ENCODE measurements at places on chromosomes 13 and 19. TPM values are rescaled to one million over a fixed set of nuclear protein-coding genes. Genes with fewer than 3 reads are reported as not detected.

- no peak for DNase-seq
Measured at GRCh38 chr13:29137016-29137415, 316.9 kb downstream of the MTUS2 start.

- DNase-seq = no peak
Measured at GRCh38 chr19:3740431-3740830, 21.1 kb downstream of the APBA3 start.

GRCh38 chr13:60663788-60664187 is 266.8 kb downstream of the TDRD3 start:
- no peak for DNase-seq

- DNase-seq = no peak
Measured at GRCh38 chr19:38744874-38745273, 600 bp upstream of the CAPN12 start.

DNA sequence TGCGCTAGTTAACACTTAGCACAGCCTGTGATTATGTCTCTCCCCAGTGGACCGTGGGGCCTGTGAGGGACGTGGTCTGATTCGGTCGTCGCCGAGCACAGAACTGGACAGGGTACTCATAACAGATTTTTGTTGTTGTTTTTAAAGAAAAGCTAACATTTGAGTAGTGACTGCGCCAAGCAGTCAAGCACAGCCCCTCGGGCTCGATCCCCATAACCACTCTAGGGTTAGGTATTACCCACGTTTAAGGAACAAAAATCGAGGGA is 805 bp upstream of the PTOV1 start:
- DNase-seq = no peak

- DNase-seq = no peak
Measured at GRCh38 chr13:33362986-33363727, 77.6 kb upstream of the STARD13 start.

DNA sequence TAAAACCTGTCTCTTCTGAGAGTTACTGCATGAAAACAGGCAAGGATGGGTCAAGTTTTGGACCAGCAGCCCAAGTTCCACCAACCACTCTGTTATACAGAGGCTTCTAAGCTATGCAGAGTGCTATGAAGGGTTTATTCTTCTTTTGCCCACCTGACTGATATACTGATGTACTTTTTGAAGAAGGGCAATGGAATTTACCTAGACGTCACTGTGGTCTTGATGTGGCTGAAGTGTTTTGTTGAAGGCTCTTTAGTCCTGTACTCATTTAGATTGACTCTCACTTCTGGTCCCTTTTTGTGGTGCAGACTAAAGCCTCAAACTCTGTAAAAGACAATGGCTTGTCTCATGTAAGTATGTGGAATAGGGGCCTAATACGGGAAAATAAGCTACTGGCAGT is 92.0 kb downstream of the DGKH start:
- DNase-seq = no peak

GRCh38 chr19:14055396-14055795 is 6.5 kb downstream of the PALM3 start:
- DNase-seq = no peak

- DNase-seq = no peak
Measured at GRCh38 chr13:110397436-110398115, 90.5 kb downstream of the COL4A2 start.

GRCh38 chr13:95355494-95355893 is 54.2 kb upstream of the ABCC4 start:
- no peak for DNase-seq

- DNase-seq = no peak
Measured at GRCh38 chr19:16024266-16025107, 51.8 kb upstream of the TPM4 start.

DNA sequence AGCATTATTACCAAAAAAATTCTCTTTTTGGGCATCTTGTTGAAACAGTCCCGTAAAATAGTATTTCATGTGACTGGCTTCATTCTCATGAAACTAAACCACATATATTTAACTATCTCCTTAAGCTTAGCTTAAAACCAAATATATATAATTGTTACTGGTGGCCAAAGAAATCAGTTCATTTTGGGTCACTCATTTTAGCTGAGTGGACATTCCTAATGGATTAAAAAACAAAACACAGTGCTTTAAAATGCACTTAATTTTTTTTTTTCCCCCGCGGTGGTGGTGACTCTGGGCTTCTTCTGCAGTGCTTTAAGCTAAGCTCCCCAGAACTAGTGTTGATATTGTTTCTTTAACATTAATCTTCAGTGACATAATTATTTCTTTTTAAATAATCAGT is 540.1 kb downstream of the GPC6 start:
- no peak for DNase-seq

- peak; percentile 57 for DNase-seq
Measured at GRCh38 chr19:17327654-17328516, 6.8 kb downstream of the ANO8 start.

- no peak for DNase-seq
Measured at GRCh38 chr19:43489310-43489709, 15.2 kb downstream of the PHLDB3 start.

DNA sequence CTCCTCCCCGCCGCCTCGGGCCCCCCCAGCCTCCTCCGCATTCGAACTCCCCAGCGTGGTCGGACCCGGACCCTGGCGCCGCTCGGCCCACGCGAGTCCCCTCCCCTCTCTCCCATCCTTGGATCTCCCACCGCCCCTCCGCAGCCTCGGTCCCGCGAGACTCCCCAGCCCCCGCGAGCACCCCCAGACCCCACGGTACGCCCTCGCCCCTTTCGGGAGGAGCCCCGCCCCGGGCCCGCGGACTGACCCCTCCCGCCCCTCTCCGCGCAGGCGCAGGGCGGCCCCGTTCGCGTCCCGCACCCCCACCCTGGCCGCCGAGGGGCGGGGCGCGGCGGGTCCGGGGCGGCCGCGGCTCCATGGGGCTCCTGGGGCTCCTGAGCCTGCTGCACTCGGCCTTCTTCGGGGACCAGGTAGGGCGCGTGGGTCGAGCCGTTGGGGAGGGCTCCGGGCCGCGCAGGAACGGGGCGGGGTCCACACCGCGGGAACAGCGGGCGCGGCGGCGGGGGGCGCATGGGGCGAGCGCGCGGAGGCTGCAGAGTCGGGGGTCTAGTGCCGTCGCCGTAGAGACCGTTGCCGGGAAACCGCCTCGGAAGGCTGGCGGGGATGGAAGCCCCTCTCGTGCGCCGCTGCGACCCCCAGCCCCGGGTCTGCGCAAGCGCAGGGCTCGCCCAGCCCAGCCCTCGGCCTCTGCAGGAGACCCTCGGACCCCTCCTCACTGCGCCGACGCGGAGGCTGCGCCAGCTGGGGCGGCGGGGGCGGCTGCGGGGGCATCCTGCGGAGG is 3.8 kb upstream of the APC2 start:
- DNase-seq = no peak

- DNase-seq = no peak
Measured at GRCh38 chr19:3982701-3983541, 2.3 kb downstream of the EEF2 start.

GRCh38 chr19:6150289-6150688 is 14.8 kb downstream of the ACSBG2 start:
- no peak for DNase-seq

DNA sequence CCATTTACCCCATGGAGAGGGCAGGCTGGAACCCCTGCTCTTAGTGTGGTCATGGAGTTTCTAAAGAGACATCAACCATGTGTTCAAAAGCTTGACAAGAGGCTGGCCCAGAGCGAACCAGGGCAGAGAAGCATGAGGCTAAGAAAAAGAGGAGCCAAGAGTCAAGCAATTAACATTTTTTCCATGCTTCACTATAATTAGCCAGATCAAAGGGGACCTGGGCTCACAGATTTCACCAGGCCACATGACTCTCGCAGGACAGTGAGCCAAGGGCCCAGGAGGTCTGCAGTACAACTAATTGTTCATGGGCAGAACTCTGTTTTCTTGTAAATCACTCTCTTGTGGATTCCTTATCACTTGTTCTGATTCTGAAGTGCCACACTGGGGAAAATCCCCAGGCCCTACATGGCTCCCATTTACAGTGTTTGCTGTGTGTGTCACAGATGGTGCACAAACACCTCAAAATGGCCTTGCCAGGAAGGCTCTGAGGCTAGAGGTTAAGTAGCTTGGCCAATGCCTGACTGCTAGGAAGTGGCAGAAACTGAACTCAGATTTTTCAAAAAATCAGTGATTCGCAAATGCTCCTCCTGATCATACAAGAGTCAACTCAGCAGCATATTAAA is 101.2 kb downstream of the LHFPL6 start:
- DNase-seq = no peak

DNA sequence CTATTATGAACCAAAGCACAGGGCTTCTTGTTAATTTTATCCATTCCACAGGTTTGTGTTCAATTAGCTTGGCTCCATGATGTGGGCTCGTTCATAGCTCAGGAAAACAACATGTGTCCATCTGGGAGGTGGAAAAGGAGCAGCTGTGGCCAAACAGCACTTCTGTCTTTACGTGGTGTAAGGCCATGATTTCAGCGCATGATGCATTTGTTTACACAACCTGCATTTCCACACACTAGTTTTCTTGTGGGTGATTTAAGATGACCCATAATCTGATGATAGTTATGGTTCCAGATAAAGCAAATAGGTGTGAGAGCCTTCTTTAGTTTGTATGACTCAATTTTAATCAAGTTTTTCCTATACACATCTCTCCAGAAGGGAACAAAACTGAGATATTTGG is 101.7 kb downstream of the TNFRSF19 start:
- DNase-seq = no peak

DNA sequence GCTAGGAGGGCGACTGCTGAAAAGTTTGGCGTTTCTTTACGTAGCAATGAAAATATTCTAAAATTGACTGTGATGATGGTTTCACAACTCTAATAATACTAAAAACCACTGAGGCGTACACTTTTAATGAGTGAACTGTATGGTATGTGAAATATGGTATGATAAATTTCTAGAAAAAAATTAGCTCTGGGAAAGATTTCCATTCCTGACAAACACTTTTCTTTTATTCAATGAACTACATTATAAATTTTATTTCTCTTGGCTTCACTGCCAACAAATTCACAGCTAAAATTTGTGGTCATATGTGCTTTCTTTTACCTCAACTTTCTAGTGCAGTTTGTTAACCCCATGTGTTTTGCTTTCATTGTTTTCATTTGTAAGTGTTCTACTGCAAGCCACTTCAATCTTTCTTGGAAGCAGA is 11.1 kb downstream of the ZC3H13 start:
- no peak for DNase-seq

DNA sequence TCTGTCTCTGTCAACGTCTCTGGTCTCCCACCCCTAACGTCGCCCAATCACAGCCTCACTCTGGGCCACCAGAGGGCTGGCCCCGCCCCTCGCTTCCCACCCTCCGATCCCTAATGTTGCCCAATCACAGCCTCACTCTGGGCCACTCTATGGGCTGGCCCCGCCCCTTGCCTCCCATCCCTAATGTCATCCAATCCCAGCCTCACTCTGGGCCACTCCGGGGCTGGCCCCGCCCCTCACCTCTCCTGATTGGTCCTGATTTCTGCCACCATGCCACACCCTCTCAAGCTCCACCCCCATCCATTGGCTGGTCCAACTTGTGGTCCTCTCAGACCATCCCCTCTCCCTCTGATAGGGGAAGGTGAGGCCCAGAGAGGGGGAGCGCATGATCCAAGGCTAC is 24.9 kb downstream of the CELF5 start:
- DNase-seq = no peak

DNA sequence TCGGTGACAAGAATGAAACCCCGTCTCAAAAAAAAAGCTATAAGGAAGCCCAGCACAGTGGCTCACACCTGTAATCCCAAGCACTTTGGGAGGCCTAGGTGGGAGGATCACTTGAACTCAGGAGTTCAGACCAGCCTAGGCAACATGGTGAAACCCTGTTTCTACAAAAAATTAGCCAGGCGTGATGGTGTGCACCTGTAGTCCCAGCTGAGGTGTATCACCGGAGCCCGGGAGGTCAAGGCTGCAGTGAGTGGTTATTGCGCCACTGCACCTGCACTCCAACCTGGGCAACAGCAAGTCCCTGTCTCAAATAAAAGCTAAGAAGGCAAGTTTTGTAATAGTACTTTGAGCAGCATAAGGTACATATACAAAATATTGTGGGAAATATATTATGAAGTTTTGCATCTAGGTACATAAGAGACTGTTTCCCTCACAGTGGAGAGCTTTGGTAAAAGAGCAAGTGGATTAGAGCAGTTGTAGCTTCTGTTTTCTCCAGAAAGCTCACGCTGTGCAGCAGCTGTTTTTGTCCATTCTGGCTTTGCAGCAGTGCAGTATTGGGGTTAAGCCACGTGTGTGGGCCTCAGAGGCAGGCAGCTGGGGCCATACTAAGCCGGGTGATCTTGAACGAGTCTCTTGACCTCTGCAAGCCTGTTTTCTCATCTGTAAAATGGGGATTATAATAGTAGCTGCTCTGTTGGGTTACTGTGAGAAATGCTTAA is 35.4 kb downstream of the ARHGAP35 start:
- DNase-seq = no peak

DNA sequence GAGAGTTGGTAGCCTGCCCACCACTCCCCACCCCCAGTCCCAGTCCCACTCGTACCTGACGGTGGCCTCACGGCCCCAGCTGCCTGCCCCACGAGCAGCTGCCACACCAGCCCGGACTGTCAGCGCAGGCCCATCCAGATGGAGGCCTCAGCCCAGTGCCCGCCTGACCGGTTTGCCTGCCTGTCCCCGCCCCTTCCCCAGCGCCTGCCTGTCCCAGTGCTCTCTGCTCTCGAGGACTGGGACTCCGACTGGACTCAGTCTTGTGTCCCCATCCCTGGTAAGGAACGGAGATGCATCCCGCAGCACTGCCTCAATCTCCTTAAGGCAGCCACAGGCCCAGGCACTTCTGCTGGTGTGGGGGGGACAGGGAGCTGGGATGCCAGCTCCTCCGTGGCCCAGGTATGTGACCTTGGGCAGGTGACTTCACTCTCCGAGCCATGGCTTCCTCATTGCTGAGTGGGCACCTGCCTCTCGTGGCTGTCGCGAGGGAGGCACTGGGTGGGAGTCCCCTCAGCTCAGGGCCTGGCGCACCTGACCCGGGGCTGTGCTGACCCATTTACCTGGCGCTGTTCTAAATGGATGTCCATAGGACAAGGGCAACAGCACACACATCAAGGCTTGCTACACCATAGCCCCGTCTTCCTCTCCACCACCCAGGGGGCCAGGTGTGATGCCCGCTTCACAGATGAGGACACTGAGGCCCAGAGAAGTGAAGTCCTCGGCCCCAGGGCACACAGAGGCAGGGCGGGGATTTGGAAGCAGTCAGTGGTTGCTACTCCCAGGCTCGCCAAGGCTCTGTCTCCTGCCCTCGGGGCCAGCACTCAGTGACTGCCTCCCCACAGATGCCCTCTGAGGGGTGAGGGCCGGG is at the start of gene NKPD1:
NKPD1 (minus strand) TSS at position 113 of the 868 bp plus-strand sequence. CDS start 832 bp downstream, outside the sequence.
- no peak for DNase-seq

Gene KLK3
- not detected for total RNA-seq

Gene ZNF91
- 52.9 TPM for total RNA-seq

Gene MAST1
- total RNA-seq = 1.5 TPM

Gene OPA3
- total RNA-seq = 9.4 TPM

Gene SMIM17
- not detected for total RNA-seq

Gene ZNF571
- total RNA-seq = 11.0 TPM

Gene RAB4B
- 52.4 TPM for total RNA-seq

Gene SIGLEC12
- total RNA-seq = not detected

Gene IRS2
- total RNA-seq = 101 TPM

Gene S1PR4
- total RNA-seq = 83.1 TPM

Gene CRLF1
- not detected for total RNA-seq
